ENCODE measurements at places on chromosomes 2 and 18.

- no peak for ATAC-seq
Observed at GRCh38 chr2:19369341-19369955, 11.0 kb upstream of the OSR1 start.

DNA sequence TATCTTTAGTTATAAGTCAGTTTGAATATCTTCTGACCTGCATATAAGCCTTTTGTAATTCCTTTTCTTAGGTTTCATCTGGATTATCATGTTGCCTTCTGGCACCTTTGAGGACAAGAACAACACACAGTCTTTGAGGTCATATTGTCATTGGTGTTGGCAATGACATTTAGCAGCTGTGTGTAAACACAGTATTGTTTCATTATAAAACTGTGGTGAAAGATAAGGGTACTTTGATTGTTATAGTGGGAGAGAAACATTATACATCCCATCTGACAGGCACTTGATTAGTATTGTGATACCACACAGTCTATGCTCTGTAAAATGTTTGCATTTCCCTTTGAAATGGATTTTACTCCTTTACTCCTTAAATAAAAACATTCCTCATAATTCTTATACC lies 313.5 kb downstream of the RPRM start:
- no peak for ATAC-seq

DNA sequence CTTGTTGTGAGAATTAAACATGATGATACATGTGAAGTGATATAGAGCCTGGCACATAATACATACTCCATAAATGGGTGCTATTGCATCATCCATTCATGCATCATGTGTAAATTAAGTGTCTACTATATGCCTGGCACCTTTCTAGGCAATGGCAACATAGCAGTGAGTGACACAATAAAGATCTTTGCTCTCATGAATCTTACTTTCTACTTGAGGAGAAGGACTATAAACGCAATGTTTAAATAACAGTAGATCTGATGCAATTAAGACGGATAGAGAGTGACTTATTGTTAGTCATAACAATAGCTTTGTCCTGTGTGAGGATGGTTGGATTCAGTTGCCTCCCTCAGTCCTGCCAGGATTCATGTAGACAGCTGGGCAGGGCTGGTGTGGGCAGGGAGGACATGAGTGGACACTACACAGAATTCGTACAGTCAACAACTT lies 88.4 kb upstream of the NPAS2 start:
- ATAC-seq, result no peak

DNA sequence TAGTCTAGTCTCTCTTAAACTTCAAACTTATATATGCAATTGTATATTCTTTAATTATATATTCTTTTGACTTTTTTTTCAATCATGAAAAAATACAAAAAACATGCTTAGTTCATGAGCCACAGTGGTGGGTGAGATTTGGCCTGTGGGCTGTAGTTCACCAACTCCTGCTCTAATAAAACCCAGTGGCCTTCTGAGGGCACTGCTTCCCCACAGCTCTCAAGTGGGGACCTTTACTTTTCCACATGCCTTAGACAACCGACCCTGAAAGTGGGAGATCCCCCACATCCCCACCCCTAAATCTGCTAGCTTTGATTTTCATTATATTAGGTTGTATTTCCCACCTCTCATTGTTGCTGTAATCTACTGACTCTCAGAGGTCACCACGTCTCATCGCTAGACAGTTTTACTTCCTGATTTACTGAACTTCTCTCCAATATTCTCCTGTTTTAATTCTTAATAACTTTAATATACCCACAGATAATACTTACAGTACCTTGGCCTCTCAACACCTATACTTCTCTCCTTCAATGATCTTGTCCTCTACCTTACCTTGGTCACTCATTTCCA lies 57.3 kb downstream of the ROCK1 start:
- no peak for ATAC-seq

GRCh38 chr2:69340101-69340775 lies 46.8 kb downstream of the GFPT1 start:
- ATAC-seq, result no peak

DNA sequence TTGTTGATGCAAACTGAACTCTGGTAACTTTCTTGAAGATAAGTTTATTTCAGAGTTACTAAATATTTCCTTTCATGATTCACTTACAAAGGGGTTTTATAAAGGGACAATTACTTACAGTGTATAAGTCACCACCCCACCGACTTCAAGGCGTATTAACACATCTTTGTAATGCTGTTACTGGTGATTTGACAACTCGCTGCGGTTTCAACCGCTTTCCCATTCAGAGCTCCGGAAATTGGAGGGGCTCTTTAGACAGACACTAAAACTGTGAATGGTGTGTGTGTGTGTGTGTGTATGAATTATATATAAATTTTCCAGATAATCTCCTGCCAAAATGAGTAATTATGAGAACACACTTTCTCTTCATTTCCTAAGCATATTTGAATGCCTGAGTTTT lies 4.9 kb downstream of the TM4SF20 start:
- ATAC-seq, result peak; percentile 89

- no peak for ATAC-seq
Observed at GRCh38 chr2:7721413-7721995, 804.3 kb downstream of the RNF144A start.

All from activated T-helper 17 cell treated with anti-CD3 and anti-CD28 coated beads, Interleukin-2, amount 50 U/mL, for 72 hours (primary cell).